Activated CD4-positive, alpha-beta T cell treated with anti-CD3 and anti-CD28 coated beads, Interleukin-2, amount 50 U/mL, for 16 hours (primary cell): ENCODE measurements at places on chromosomes 6 and 20.

- no peak for DNase-seq
These were observed 189.1 kb downstream of the DTNBP1 start for GRCh38 chr6:15473741-15474161.

DNA sequence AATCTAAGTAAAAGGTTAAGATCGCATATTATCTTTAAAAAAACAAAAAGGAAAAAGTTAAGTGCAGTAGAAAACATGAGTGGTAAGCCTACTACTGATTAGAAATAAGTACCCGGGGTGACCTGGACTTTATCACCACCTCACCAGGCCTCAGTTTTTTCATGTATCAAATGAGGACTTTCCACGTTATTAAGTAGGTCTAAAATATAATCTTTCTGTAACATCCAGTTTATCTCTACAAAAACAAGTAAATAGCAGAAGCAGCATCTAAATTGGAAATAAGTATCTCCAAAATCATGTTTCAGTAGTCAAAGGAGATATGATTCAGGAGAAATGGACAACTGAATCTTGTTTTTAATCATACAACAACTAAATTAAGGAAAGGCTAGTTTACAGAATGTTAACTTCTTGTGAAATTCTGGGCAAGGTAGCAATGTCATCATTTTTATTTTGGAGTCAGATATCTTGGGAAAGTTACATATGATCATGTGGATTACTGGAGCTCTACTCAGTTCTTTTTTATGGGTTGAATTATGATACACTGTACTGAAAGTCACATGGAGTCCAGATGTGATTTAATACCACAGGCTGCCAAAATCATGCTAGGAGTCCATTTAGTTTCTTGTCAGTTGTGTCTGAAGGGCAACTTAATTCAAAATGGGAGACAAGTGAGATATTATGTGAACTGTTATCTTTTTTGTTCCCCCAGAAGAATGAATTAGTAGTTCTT, 114.7 kb upstream of the PRL start:
- no peak for DNase-seq

- no peak for DNase-seq
These were observed 191.2 kb upstream of the TCF21 start for GRCh38 chr6:133697666-133698065.

GRCh38 chr20:48019940-48020339, 234.7 kb upstream of the SULF2 start:
- DNase-seq = no peak

DNA sequence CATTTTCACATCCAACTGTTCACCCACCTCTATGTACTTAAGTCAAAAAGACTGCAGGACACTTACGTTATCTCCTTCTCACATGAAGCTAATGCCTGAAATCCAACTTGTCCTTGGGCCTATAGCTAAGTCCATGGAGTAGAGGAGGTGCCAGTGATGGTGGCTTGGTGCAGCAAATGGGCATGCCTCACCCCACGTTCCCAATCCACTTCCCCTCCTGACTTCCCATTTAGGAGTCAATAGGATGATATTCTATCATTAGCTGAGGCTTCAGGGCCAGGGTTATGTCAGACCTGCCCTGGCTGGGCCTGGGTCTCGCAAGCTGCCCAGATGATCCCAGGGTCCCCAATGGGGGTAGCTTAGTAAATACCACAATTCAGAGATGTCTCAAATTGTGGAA, 410.4 kb downstream of the MAFB start:
- DNase-seq = no peak

- DNase-seq = peak; percentile 35
These were observed 23.5 kb upstream of the IBTK start for GRCh38 chr6:82270881-82271635.

DNA sequence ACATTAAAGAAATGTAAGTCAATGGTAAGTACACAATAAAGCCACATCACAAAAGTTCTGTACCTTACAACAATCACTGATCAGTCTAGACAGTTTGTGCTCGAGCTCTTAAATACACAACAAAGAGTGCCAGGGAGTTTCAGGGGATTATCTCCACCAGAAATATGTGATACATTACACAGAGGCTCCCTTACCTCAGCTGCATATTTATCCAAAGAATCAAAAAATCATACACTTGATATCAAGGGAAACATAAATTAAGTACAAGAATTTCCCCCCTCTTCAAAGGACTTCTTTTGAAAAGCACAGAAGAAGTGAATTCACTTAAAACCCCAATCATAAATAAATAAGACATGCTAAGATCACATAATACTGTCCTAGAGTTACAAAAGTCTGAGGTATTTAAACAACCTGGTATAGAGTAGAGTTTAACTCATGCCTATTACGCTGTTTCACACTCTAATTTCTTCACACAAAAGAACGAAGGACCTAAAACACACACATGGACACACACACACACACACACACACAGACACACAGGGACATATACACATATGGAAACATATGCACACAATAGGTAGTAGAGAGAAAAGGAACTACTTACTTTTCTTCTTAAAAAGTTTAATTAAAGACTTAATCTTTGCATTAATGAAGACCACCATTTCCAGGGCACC, 528 bp downstream of the NHSL1 start:
- no peak for DNase-seq

- no peak for DNase-seq
These were observed 4.3 kb downstream of the EYA4 start for GRCh38 chr6:133245422-133245903.

- peak; percentile 57 for DNase-seq
These were observed 24.1 kb upstream of the ROS1 start for GRCh38 chr6:117449549-117450439.

- no peak for DNase-seq
These were observed 29.6 kb upstream of the HBS1L start for GRCh38 chr6:135084001-135084915.
